ENCODE measurements at places on chromosomes 3 and 15.

DNA sequence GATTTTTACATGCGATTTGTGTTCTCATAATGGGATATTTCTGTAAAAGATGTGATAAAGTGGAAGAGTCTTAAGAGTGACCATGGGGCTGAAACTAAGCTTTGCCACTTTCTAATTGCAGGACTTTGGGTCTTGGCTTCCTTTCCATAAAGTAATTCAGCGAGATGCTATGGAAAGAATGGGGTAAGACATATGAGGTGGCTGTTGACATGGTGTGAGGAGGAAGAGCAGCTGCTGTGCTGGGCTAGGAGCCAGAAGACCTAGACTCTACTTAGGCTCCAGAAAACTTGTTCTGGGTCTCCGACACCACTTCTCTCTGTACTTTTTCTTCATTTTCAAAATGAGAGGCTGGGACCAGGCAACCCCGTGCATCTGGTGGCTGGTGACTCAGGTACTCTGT lies 654.5 kb upstream of the CFAP20DC start:
- DNase-seq: no peak

GRCh38 chr3:67518236-67518635 lies 136.2 kb downstream of the SUCLG2 start:
- no peak for DNase-seq

DNA sequence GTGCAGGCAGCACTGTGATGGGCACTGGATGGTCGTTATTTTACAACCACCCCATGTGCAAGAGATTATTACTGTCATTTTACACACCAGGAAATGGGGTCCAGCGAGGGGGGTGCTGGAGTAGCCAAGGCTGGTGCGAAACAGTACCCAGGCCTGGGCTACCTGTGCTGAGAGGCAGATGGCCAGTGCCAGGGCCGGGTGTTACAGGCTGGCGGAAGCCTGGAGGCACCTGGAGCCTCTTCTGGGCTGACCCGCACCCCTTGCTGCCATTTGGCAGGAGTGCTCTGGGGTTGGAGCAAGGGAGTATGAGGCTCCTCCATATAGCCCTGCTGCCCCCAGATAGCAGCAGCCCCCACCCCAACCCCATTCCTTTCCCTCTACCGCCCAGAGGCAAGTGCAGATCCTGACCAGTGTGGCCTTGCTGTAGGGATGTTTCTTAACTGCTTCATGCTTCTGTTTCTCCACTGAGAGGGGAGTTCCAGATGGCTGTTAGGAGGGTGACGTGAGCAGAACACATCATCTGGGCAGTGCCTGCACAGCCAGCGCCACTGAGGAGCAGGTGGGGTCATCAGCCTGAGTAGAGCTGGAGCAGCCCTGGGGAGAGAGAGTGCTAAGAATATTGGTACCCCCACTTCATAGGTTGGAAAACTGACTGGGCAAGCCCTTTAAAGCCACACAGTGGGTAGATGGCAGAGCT lies 15.3 kb downstream of the SNX33 start:
- DNase-seq: no peak

DNA sequence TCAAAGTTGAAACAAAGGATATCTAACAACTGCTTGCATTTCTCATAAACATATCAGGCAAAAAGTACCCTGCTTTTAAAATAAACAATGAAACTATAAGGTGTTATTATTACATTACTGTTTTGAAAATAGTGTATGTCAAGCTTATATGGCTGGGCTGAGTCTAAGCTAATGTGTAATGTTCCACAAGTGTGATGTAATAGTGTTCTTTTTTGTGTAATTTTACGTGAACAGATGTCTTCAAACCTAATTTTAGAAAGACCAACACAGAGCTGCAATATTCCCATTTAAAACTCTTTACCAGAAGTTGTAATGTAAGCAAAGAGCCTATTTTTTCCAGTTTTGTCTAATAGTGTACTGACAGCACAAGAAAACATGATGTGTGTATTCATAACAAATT lies 34.0 kb downstream of the MINDY2 start:
- no peak for DNase-seq

DNA sequence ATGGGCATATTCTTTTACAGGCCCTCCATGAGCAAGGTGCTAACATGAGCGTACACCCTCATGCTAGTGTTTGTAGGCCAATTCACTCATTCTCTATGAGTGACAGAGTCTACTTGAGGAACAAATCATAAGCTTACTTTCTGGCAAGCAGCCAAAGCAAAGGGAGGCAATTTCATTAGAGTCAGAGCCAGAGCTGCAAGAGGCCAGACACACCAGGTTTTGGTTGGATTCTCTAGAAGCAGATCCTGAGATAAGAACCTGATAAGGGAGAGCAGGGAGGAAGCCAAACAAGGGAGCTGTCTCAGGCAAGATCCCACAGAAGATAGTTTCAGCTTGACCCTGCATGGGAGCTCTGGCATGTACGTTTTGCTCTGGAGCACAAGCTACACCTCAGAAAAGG lies 214.1 kb upstream of the CTNNB1 start:
- no peak for DNase-seq

GRCh38 chr3:96863129-96863740 lies 48.8 kb downstream of the EPHA6 start:
- no peak for DNase-seq

DNA sequence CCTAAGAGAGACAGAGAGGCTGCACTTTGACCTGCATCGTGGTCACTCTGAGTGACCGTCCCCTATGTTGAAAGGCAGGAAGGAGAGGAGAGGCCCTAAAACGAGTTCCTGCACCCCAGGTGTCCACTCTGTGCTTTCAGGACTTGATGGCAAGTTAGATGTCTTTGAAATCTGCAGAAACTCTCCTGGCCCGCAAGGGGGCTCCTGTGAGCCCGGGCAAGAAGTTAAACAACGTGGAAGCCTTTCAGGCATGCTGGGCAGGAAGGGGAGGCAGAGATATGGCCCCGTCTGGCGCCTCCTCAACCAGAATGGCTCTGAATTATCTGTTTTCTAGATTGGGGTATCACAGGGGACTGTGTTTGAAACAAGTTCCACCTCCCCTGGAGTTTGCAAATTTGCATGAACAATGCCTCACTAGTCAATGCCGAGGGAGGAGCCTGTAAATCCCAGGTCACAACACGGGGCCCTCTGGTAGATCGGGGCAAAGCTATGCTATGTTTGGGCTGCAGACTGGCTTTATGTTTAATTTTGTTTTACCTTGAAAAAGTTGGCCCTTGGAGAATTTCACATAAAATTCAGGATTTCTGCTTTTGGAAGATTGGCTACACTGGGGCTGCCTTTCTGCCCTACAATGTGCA lies 9.8 kb downstream of the CTXND1 start:
- no peak for DNase-seq

GRCh38 chr3:98906230-98906629 lies 4.7 kb upstream of the DCBLD2 start:
- DNase-seq: no peak

GRCh38 chr15:61410662-61411061 lies 181.6 kb upstream of the RORA start:
- DNase-seq: no peak

DNA sequence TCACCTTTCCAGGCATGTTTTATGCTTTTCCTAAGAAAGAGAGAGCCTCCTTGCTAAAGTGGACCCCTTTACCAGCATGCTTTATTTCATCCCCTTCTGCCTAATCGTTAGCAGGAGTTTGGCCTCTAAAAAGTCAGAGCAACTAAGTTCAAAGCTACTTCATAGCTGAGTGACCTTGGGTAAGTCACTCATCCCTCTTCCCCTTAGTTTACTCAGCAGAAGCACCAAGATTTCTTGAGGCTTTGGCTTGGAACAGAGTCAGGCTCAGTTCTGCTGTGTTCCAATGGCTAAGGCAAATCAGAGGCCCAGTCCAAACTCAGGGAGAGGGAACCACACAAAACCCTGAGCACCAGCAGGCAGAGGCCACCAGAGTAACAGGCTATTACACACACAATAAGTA lies 254.9 kb downstream of the TJP1 start:
- no peak for DNase-seq

DNA sequence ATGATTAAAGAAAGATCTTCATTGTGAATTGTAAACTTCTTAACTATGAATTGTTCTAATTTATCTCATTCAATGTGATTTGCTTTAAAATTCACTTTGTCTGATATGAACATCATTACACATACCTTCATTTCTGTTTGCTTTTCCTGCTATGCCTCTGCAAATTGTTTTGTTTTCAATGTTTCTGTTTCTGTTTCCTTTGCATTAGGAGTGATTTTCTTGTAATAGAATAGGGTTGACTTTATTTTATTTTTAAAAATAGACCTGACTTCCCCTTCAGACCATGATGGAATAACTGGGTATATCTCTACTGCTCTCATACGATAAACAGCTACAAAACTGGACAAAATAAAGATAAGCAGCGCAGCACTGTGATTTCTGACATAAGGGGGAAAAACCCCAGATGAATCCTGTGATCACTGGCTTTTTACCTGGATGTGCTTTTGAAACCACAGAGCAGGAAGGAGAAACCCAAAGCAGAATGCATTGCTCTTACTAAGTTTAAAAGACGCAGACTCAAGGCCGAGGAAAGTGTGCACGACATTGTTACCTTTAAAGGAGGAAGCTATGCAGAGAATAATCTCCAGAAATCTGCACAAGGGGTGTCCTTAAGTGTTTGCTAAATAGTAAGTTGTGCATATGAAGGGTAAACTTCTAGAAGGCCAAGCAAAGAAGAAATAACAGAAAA lies 420.2 kb downstream of the TBC1D5 start:
- DNase-seq: no peak

- no peak for DNase-seq
Observed at GRCh38 chr15:91885714-91886270, 32.3 kb downstream of the SLCO3A1 start.

DNA sequence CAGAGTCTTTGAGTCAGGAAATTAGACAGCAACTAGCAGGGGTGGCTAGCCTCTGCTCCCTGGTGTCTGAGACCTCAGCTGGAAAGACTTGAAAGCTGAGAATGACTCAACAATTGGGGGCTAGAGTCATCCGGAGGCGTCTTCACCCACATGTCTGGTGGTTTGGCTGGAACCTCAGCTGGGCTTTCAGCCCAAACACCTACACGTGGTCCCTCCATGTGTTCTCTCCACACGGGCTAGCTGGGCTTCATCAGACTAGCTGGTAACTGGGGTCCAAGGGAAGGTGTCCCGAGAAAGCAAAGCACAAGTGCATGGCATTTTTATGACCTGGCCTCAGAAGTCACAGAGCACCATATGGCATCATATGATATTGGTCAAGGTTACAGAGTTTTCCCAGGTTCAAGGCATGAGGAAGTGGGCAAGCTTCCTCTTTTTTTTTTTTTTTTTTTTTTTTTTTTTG lies 19.9 kb upstream of the ABHD2 start:
- no peak for DNase-seq

- DNase-seq: no peak
Observed at GRCh38 chr3:41173926-41174885, 25.1 kb upstream of the CTNNB1 start.

GRCh38 chr15:69576948-69577351 lies 124.3 kb downstream of the RPLP1 start:
- DNase-seq: no peak

DNA sequence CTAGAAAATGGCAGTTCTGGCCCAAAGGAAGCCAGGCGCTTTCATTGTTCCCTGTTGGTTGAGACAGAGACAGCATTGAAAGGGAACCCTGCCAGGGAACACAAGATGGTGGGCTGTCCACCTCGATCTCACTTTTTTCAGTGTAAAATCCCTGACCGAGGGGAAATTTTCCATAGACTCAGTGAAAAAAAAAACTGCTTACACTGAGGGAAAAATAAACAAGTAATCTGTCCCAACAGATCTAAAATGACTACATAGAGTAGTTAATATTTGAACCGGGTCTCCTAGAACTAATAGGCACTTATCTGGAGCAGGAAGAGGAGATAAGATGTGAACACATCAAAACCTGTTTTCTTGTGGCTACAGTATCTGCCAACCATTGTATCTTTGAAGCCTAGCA lies 763.4 kb upstream of the GOLIM4 start:
- DNase-seq: no peak

DNA sequence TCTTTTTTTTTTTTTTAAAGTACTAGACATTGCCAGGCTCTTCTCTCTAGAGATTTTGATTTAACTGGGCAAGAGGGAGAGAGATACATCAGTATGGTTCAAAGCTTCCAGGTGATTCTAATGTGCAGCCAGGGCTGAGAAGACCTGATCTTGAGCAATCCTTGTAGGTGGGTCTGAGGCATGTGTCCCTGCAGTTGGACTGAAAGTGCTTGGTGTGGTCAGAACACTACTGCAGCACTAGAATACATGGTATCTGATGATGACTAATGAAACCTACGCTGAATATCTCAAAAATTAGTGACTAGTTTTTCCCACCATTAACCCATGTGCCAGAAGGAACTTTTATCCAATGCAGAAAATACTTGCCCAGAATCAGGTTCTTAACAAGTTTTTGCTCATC lies 34.4 kb upstream of the MYO5C start:
- no peak for DNase-seq

GRCh38 chr3:169998668-169999131 lies 32.1 kb downstream of the SEC62 start:
- no peak for DNase-seq

DNA sequence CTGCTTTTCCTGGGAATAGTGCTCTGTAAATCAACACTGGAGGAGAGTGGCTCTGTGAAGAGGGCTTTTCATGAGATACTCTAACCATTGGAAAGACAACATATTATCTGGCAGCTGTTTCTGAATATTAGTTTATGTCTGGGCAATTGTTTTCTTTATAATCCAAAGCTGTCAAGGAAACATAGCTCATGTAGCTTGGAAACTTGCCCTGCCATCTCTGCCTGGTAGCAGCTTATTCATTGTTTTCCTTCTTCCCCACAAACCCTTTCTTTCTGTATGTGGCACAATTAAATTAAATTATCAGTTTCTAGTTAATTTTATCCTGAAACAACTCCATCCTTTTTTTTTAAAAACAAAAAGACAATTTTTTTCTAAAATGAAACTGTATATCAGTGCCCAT lies 160.0 kb downstream of the EDEM1 start:
- no peak for DNase-seq

DNA sequence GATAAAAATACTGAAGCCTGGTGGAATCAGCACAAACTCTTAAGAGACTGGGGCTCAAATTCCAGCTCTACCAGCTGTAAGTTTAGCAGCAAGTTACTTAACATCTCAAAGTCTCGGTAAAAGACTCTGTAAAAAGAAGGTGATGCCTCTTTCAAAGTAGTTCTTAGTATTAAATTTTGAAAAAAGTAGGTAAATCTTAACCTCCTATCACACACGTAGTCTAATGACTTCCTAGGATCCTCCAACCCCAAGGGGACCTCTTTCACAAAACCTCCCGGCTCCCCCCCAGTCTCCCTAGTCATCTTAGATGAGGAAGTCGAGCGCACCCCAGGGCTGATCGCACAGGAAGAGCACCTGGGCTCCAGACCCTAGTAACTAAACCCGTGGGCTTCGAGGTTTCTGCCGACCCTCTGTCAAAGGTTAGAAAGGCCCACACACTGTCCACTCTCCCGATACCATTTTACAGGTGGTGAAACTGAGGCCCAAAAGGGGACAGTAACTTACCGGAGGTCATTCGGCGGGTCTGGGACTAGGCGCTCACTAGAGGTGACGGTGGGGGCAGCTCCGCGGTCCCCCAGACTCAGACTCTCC lies 427 bp downstream of the MBD4 start:
- DNase-seq: no peak

Data from NCI-H187 (cell line).